ENCODE measurements at places on chromosomes 12 and 14. TPM values are rescaled to one million over a fixed set of nuclear protein-coding genes. Genes with fewer than 3 reads are reported as not detected.

DNA sequence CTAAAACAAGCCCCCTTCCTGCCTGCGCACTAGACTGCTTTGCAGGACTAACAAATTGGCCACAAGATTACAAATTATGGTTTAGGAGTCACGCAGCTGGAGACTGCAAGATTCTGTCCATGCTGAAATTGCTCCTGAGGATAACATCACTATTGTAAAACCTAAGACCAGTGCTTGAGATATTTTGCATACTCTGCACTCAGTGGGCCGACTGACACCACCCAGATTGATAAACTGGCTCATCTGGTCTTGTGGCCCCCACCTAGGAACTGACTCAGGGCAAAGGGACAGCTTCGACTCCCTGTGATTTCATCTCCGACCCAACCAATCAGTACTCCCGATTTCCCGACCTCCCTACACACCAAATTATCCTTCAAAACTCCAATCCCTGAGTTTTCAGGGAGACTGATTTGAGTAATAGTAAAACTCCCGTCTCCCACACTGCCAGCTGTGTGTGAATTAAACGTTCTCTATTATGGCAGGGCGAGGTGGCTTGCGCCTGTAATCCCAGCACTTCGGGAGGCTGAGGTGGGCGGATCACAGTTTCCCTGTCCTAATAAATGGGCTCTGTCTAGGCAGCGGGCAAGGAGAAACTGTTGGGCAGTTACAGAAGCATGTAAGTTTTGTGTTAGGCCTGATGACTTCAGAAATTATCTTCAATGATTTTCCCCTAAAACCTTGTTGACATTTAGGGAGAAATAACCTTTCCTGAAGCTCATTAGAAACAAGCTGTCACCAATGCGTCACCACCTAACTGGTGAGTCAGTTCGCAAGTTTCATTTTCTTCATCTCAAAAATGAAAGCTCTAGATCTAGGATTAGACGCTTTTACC is 5.3 kb upstream of the UBC start:
- peak; percentile 85 for DNase-seq

DNA sequence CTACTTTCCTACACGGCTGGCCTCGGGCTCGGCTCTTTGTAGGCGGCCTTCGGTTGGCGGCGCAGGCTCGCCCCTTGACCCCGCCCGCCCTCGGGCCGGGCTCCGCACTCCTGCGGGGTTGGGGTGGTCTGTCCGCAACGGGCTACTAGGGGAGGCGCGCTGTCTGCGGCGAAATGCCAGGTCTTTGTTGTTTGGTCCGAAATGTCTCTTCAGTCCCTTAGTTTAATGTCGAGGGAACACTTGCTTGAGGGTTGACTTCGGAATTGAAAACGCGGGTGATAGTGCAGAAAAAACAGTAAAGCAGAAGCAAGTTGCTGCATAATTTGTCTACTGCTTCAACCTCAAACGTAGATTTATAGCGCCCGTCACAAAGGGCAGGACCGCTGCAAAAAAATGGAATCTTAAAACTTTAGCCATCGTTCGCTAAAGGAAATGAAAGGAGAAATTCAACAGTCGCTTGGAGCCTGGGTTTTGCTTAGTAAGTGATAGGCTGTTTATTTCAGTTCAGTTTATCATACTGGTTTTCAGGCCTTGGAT is 390 bp downstream of the JKAMP start:
- DNase-seq: peak; percentile 36

GRCh38 chr14:57785058-57785457 is 80.8 kb downstream of the SLC35F4 start:
- no peak for DNase-seq

GRCh38 chr12:104142543-104142942 is 4.5 kb upstream of the NFYB start:
- no peak for DNase-seq

DNA sequence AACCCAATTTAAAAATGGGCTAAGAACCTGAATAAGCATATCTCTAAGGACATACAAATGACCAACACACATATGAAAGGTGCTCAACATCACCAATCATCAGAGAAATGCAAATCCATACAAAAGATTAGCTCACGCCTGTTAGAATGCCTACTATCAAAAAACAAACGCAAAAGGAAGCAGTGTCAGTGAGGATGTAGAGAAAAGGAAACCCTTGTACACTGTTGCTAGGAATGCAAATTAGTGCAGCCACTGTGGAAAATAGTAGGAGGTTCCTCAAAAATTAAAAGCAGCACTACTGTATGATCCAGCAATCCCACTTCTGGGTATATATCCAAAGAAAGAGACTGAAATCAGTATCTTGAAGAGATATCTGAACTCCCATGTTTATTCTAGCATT is 133.0 kb downstream of the CPNE8 start:
- DNase-seq: no peak

Gene RBM19
- 23.1 TPM for total RNA-seq

Gene LRRK2
- total RNA-seq: 0.48 TPM

DNA sequence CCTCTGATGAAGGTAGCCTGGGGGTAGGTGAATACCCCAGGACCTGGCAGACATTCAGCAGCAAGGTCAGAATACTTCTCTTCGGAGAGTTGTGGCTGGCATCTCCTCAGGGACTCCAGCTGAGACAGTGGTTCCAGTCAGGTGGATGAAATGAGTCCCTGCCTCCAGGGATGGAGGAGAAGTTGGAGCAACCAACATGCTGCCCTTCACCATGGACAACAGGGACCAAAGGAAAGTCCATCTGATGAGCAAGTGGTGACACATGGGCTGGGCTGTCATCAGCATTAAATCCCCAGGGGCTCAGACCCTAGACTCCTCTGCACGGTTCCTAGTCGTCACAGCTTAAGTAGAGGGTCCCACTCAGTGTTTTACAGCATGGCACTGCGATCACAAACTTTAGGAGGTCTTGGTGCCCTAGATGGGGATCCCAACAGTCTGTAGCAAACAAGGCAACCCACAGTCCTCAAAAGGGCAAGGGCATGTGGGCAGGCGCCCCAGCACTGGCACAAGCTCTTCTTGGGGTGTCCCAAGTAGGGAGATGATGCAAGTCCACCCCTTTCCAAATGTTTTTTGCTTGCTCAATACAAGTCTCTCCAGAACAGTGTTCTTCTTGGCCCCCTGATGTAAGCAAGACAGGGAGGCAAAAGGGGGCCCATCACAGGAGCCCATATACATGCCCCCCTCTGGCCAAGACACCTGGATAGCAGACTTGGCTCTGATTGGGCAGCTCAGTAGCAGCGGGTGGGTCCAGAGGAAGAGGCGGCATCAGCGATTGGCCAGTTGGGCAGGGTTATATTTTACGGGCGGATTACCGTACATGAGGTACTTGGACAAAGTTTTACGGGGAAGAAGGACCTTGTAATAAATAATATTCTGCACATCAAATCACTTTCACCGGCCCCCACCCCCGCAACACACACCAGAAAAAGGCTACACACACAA is 10.8 kb upstream of the CDH24 start:
- no peak for DNase-seq

Gene LRCOL1
- total RNA-seq: not detected

DNA sequence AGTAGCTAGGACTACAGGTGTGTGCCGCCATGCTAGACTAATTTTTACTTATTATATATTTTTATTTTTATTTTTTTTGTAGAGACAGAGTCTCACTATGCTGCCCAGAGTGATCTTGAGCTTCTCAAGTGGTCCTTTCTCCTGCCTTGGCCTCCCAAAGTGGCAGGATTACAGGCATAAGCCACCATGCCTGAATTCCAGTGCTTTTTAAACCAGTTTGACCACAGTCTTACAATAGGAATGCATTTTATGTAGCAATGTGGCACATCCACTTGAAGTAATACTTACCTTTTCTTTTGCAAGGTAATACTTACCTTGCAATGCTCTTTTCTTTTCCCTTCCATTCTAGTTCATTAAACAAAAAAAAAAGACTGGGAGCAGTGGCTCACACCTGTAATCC is 38.0 kb upstream of the CPM start:
- peak; percentile 17 for DNase-seq

Measured in PC-9 (cell line).